Kidney epithelial cell (primary cell): ENCODE measurements at places on chromosomes 1 and 21. TPM values are rescaled to one million over a fixed set of nuclear protein-coding genes. Genes with fewer than 3 reads are reported as not detected.

DNA sequence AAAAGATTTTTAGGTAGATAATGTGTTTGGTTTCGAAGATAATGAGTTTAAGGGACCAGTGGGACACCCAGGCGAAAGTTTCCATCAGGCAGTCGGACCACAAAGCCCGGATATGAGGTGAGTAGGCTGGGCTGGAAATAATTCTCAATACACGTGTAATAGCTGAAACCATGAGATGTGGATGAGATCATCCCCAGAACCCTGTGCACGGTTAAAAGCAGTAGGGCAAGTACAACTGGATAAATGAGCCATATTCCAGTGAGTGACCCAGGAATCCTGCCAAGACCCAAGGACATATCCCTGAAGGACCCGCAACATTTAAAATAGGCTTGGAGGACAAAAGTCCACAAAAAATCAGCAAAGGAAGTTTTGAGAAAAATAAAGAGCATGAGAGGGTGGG lies 21.5 kb upstream of the NHLH2 start:
- DNase-seq: no peak

DNA sequence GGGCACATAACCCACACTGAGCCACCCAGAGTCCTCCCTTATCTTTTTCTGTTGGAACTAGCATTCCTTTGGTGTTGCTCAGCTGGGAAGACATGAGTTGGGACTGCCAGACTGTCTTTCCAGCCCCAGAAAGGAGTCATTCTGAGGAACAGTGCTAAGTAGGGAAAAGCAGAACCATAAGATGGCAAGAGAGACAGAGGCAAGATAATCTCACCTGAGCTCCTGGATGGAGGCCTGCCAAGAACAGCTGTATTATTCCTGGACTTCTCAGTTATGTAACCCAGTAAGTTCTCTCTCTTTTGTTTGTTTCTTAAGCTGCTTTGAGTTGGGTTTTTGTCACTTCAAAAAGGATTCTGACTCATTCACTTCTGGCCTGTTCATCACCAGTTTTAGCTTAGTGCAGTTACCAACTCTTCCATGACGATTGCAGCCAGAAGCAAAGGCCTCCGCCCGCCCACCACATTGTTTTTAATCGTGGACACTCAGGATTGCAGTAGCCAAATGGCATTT lies 134.4 kb downstream of the OMA1 start:
- peak; percentile 35 for DNase-seq

DNA sequence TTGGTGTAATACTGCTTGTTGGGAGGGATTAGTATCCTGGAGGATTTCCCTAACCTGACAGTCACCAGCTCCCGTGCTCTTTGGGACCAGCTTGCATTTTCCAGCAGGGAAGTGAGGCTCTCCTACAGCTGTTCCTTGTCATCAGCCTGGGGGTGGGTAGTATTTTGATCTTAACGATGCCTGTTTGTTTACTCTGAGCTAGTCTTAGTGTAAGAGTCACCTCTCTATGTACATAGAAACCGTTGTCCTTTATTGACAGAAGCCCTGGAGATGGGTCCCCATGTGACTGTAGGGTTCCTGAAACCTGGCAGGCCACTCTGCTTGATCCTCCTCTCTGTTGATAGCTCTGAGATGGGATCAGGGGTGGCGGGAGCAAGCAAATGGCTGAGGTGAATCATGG lies 58.0 kb downstream of the ACP6 start:
- DNase-seq: no peak

DNA sequence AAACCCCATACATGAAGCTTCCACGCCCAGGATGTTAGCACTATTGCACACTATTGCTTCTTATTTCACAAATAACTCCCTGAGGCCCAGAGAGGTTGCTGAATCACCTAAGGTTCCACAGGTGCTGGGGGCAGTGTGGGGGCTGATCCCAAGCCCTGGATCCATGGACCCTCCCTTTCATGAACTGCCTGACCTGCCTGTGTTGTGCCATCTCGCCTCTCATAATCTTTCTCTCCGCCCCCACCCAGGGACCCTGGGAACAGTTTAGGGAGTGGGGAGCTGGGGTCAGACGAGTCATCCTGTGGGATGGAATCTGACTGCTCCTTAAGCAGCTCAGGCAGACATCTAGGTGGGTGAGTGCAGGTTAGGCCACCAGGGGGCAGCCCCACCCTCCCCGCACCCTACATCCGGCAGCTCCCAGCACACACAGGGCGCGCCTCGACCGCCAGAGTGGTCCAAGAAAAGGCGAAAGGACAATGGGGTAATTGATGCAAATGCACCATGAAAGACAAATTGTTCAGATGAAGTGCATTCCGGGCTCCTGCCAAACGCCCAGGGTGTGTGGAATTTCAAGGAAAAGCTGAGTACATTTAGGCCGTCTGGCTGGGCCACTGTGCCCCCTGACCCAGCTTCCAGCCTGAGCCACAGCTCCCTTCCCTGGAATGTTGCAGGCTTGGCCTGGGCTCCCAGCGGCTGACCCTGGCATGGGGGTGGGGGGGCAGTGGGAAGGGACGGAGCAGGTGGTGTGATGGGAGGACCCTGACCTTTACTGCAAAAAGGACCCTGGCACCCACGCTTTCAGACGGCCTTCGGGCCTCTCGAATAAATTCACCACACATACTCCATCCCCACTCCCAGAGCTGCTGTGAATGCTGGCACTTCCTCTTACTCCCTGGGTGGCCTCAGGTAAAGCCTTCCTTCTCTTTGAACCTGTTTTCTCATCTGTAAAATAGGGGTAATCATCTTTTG lies 20.8 kb downstream of the PHLDA3 start:
- no peak for DNase-seq

GRCh38 chr1:167266965-167267364 lies 46.3 kb downstream of the POU2F1 start:
- no peak for DNase-seq

GRCh38 chr1:224430511-224431113 lies 4.0 kb downstream of the WDR26 start:
- DNase-seq: no peak

PADI2 gene
- total RNA-seq: 6.4 and 8.1 TPM in 2 replicates

GRCh38 chr21:10272216-10272615 lies 249.2 kb upstream of the TPTE start:
- no peak for DNase-seq

PODN gene
- not detected in 2 replicates for total RNA-seq

GRCh38 chr1:94731891-94732290 lies 88.3 kb upstream of the SLC44A3 start:
- DNase-seq: no peak

GRCh38 chr1:152112101-152112884 lies 3.0 kb downstream of the TCHH start:
- no peak for DNase-seq

DNA sequence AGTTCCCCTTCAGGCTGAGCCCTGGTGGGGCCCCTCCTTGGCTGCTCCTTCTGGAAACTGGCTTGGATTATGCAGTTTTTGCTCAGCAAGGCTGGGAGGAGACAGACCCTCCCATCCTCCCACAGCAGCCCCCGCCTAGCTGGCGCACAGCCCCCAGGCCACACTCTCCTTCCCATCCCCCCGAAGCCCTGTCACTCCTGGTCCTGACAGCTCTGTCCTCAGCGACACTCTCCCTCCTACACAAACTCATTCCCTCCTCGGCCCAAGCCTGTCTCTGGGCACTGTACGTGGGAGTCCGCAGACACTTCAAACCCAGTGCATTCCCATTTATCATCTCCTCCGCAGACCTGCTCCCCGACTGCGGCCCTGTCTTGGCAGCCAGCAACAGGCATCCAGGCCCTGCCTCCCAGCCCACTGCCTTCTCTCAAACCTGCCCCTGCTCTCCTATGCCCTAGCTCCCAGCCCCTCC lies 25.0 kb upstream of the EPHB2 start:
- no peak for DNase-seq

DNA sequence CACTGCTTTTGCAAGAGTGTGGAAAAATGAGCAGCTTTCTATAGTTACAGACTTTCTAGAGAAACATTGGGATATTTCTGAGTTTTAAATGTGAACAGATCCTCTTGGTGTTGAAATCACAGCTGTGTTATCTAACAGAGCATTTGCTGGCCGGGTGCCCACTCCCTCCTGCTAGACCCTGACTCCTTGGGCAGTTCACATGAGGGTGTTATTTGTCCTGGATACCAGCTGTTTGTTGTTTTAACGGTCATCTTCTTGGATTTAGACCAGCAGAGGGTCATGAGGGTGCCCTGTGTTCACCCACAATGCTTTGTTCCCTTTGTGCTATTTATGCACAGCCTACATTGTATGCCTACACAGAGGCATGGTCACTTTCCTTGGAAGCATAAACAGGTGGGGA lies 67.1 kb downstream of the CENPF start:
- peak; percentile 2 for DNase-seq

- no peak for DNase-seq
Observed at GRCh38 chr1:43074244-43074643, 97.8 kb downstream of the EBNA1BP2 start.

DNA sequence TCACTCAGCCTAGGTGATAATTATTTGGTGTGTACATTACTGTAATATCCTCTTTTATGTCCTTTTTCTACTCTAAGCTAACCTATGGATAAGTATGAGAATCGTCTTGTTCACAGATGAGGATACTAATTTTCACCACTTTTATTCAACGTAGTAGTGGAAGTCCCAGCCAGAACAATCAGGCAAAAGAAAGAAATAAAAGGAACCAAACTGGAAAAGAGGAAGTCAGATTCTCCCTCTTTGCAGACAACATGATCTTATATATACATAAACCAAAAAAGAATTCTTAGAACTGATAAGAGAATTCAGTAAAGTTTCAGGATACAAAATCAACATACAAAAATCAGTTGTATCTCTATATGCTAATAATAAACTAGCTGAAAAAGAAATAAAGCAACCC lies 12.6 kb upstream of the RGL1 start:
- DNase-seq: no peak

GRCh38 chr21:38853421-38853919 lies 47.7 kb downstream of the ETS2 start:
- DNase-seq: peak; percentile 97

- no peak for DNase-seq
Observed at GRCh38 chr1:193631306-193631705, 444.9 kb upstream of the B3GALT2 start.

DNA sequence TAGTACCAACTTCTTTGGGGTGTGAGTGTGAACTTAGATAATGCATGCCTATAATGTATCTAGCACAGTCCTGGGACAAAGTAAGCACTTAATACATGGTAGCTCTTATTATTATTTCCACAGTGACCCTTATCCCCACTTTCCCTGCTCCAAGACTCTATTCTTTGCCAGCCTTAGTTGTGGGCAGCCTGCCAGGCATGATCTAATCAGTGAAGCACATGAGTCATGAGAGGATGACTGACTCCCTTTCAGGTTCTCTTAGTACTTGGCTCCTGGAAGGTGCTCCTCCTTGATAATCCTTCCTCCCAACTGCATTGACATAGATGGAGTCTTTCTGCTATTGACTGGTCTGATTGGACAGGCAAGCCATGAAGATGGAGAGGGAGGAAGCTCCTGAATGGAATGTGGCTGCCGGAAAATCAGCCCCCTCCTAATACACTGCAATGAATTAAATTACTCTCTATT lies 17.4 kb upstream of the GNG12 start:
- peak; percentile 85 for DNase-seq

DNA sequence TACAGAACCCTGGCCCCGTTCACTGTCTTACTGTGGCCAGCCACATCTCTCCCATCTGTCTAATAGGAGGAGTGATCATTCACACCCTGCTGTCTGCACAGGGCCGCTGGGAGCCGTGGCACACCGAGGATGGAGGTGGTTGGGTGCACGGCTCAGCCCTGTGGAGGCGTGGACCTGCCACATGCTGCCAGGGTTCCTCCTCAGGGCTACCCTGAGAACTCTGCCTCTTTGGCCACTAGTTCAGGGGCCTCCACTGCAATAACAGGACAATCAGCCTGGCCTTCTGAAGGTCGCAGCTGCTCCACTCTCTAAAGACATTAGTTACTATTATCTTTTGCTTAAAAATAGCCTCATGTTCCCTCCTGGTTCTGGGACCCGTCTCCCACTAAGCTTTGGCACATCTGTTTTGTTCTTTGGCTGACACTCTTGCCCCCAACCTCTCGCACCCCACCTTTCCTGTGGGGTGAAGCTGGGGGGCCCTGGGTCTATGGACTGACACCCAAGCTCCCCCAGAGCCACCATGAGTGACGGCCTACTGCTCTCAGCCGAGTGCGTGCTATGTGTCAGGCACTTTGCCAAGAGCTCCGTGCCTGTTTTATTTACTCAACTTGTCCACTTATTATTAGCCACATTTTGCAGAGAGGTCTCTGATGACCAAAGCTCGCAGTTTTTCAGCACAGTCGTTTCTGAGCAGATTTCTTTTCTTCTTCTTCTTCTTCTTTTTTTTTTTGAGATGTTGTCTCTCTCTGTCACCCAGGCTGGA lies 66.3 kb downstream of the ARHGEF10L start:
- no peak for DNase-seq

DNA sequence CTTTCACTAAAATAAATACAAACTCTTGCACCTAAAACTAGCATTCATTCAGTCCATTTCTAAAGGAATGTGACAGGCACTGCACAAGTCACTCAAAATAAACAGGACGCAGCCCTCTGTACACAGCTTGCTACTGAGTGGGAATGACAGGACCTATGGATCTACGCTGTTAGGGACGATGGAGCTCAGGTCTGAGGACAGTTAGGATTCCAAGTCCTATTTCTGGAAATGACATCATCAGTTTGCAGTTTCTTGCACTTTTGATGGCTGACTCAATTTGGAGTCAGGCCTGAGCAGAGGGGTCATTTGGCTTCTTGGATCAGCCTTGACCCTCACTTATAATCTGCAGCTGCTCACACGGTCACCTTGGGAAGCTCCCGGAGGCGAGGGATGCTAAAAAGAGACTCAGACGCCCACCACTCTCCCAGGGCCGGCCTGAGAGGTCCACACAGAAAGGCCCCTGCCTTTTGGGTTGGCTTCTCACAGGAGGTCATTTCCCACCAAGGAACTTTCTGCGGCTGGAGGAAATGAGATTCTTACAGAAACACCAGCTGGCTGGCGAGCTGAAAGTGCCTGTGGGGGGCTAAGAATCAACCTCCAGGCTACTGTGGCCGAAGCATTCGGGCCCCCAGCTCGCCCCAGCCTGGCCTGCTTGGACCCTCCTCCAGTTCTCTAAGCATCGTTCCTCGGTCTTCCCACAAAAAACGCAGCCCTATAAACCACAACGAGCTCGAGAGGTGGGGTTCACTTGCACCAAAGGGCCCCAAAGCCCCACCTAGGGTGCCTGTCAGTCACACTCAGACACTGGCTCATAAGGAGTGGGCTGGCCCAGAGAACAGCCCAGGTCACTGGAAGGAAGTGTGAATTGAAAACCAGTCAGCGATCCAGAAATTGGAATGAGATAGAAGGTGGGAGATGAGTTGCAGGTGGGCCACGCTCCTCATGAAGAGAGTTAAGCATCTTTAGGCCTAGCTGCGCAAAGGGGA lies 8.9 kb upstream of the PDE9A start:
- DNase-seq: no peak
